ENCODE measurements at places on chromosomes 11 and 22. TPM values are rescaled to one million over a fixed set of nuclear protein-coding genes. Genes with fewer than 3 reads are reported as not detected.

The NRXN2 gene
- not detected for total RNA-seq

The SORL1 gene
- total RNA-seq = 0.31 TPM

The PATE2 gene
- not detected for total RNA-seq

The LDHAL6A gene
- not detected for total RNA-seq

The TRMT2A gene
- total RNA-seq = 50.5 TPM

The SCGB1D2 gene
- not detected for total RNA-seq

The CDC42EP2 gene
- total RNA-seq = 23.4 TPM

The HIC2 gene
- 4.9 TPM for total RNA-seq

The OR2AT4 gene
- not detected for total RNA-seq

The PANX1 gene
- total RNA-seq = 17.7 TPM

The RRP8 gene
- 19.4 TPM for total RNA-seq

The OR51B4 gene
- not detected for total RNA-seq

The CLMP gene
- total RNA-seq = 0.18 TPM

The KCNE3 gene
- 1.3 TPM for total RNA-seq

The SPTBN2 gene
- 19.8 TPM for total RNA-seq

The BACE1-AS gene
- total RNA-seq = 7.6 TPM

The KCTD14 gene
- 1.8 TPM for total RNA-seq

The NEU3 gene
- 7.6 TPM for total RNA-seq

The ENDOD1 gene
- 20.5 TPM for total RNA-seq

The MRGPRX4 gene
- total RNA-seq = not detected

The OR56A1 gene
- not detected for total RNA-seq

The SMIM38 gene
- total RNA-seq = not detected

The CCND1 gene
- 336 TPM for total RNA-seq

The OOSP1 gene
- not detected for total RNA-seq

The TEX12 gene
- total RNA-seq = 0.46 TPM

The TREH gene
- not detected for total RNA-seq

The GPHA2 gene
- not detected for total RNA-seq

The MUC2 gene
- total RNA-seq = not detected

The SERPIND1 gene
- total RNA-seq = 1.8 TPM

The OR8A1 gene
- total RNA-seq = not detected
